ENCODE measurements at places on chromosomes 11 and 22.
A peak's percentile ranks its signal among the peaks of the same experiment; 100 is the strongest.

GRCh38 chr11:12962306-12962705 lies 46.8 kb upstream of the RASSF10 start:
- no peak for DNase-seq

- no peak for DNase-seq
These were observed 141.1 kb downstream of the RCN1 start for GRCh38 chr11:32231909-32232493.

GRCh38 chr11:76067099-76067498 lies 139.2 kb downstream of the WNT11 start:
- DNase-seq: no peak

DNA sequence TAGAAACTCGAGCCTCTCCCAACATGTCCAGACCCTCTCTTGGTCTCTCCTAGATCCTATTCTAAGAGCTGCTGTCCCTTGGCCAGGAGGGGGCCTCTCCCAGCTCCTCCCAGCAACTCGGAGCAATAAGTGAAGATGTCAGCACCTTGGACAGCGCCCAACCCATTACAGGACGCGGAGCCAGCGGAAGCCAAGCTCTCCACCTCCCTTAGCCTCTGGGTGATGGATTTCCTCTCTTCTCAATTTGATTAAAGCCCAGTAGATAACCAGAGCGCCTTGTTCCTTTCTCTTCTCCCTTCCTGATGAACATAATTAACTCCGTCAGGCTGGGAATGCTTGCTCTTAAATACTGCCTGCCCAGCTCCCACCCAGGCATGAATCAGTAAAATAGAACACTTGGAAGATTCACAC lies 26.2 kb upstream of the TPBGL start:
- peak; percentile 60 for DNase-seq

GRCh38 chr11:134764966-134765365 lies 352.9 kb upstream of the B3GAT1 start:
- DNase-seq: no peak

DNA sequence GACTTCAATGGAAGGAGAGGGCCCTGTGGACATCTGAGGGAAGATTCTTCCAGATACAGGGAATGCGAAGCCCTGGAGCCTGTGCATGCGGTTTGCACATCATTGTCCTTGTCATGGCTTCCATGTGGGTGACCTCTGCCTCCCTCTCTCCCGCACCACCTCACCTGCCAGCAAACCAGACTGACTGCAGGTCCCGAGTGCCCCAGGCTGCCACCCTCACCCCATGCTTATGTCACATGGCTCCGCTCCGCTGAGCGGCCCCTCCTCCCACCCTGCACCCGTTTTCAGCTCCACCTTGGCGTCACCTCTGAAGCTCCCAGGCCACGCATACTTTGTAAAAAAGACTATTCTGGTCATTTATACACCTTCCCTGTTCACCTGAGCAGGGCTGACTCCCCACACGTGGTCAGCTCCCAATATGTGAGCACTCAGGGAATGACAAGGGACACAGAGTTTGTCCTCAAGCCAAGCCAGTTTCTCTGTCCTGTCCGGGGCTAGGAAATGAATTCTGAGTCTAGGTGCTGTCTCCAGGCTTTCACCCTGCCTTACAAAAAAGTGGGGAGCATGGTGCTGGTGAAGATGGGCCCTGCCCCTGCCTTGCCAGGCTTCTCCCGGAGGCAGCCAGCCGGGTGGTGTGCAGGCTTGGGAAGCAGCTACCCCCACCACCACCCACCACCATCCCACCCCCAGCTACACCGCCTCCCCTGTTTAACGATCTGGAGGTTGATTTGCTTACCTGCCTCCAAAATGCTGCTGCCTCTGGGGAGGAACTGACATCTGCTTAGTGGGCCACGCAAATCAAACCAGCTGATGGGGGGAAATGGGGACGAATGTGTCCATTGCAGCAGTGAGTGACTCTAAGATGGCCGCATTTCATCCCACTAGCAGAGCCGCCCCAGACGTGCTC lies 32.7 kb downstream of the FAM83F start:
- no peak for DNase-seq

DNA sequence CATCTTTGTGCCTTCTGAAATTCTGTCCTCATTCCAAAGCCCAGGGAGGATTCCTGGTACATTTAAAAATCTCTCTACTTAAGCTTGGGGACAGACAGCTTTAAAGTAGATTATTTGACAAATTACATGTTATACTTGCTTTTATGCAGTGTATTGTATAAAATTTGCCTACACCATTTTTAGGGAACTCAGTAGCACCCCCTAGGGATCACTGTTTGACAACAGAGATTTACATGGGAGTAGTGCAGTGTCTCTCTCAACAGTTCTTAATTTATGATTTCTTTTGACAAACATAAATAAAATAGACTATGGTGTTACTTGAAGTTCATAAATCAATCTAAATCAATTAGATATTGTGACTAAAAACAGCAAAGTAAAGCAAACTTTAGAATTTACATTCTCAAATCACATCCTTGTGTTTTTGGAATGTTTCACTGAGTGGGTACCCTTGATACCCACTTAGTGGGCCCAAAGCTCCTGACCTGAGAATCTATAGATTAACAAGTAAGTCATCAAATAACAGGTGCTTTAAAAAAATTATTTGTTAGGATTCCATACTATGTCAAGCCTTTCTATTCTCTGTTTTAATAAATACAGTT lies 428.8 kb downstream of the DYNC2H1 start:
- DNase-seq: no peak

DNA sequence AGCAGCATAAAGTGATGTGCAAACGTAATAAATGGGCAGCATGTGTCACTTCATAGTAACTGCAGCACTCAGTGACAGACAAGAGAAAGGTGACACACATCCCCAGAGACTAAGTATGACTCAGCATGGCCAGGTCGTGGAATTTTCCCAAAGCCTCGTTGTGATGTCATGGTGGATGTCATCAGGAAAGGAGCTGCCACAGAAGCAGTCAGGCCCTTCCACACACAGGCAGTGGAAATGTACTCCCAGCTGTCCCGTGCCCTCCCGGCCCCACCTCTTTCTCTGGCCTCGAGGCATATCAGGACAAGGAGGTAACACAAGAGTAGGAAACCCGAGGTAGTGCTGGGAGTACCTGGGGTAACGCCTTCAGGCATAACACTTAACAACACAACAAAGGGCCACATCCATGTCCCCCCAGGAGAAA lies 8.1 kb downstream of the PC start:
- DNase-seq: no peak

DNA sequence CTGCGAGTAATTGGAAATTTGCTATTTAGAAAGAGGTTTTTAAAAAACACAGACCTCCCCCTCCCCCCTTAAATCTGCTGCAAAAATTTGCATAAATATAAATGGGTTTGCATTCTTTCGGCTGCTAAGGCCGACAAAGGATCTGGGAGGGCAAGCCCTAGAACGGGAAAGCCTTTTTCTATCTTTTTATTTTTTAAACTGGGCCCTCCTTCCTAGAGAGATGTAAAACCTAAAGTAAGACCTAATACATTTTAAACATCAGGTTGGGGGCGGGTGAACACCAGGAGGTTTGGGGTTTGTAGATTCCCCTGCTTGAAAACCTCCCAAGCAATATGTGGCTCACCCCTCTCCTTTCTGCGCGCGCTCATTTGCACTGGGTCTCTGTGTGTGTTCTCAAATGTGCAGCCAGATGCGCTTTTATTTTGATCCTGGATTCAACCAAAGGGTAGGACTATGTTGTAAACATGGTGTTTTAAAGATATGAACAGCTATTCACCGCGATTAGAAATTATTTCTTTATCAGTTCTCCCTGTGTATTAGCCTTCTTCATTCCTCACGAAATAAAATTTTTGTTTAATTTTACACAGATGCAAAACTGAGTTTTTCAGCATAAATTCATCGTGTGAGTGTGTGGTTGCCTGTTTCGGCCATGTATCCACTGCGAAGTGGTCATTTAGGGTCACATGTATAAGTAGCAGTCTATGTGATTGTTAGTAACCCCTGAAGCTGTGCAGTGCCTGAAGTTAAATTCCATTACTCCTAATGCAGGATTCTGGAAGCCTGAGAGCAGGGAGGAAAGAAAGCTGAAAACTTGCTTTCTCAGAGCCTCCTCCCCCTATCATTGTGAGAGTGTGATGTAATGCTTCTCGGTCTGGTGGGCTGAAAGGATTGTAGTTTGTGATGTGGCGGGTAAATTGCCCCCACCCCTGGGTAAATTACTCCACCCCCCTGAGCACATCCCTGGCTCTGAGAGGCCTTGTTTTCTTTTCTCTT lies 988 bp downstream of the TNRC6B start:
- no peak for DNase-seq

GRCh38 chr11:110435780-110436717 lies 6.3 kb downstream of the FDX1 start:
- DNase-seq: no peak

DNA sequence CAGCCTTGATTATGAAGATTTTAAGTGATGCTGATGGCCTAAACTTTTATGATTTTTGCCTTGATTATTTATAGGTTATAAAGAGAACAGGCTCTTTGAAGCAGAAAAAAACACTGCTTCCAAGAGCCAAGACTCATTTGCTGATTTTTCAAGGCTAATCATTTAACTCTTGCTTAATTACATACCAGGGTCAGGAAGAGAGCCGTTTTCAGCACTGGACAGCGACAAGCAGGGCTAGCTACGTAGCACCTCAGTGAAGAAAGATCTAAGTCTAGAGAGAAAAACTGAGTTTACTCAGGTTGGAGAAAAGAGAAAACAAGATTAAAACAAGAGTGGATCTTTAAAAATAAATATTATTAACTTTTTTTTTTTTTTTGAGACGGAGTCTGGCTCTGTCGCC lies 615.4 kb upstream of the B3GAT1 start:
- peak; percentile 47 for DNase-seq
